ENCODE measurements at places on chromosomes 5 and 9.

DNA sequence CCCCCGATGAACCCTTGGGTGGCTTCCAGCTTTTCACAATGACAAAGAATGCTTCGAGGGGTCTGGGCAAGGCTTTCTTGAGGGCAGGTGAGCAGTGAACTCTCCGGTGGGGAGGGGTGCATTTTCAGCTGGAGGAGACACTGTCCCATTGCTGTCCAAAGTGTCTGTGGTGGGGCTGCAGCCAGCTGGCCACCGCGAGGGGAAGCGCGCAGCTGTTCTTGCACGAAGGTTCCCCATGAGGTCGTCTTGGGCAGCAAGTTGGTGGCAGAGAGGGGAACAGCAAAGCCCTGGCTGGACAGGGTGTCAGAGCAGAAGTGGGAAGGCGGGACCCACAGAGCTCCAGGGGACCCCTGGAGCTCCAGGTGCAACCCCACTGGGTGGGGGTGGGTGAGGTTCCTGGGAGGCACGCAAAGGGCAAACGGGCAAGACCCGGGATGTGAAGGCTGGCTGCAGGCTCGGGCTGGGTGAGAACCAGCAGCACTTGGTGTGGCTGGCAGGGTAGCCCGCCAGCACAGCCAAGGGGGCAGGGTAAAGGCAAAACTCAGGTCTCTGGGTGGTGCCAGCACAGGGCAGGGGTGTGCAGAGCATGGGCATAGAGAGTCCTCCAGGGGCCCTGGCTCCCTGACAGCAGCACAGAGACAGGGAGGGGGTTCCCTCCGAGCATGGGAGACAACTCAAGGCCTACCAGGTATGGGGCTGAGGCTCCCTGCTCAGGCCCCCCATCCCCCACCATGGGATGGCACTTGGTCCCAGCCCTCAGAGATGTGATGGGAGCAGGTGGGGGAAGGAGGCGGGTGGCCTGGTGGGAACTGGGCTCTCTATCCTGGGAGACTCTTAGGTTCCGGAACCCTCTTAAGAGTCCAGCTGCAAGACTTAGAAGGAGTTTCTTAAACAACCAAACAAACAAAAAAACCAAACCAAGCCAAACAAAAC, 26.6 kb downstream of the TSPAN17 start:
- DNase-seq = no peak

- no peak for DNase-seq
These were observed 380.5 kb upstream of the SMC2 start for GRCh38 chr9:103713631-103714030.

GRCh38 chr5:29005386-29005785, 1967.0 kb upstream of the CDH9 start:
- DNase-seq = no peak

- DNase-seq = no peak
These were observed at the start of gene PCDHGA3 for GRCh38 chr5:141343242-141343952. PCDHGA3 (plus strand) TSS chr5:141343829; CDS start chr5:141344034, 205 bp downstream.

DNA sequence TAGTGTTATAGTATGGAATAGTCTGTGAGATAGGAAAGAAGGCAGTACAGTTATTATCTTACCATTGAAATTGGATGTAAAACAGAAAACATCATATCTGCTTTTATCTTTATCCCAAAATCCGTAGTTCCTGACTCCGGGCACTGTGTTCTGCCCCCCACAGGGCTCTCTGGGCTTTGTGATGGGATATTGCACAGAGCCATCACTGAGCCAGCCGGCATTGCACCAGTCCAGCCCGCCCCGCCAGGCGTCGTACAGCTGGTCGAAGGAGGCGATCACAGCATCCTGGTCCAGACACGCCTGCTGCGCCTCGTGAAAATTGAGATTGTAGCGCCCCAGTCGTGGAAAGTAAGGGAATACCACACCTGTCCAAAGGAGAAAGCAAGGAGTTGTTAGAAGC, 76.4 kb downstream of the HAPLN1 start:
- no peak for DNase-seq

DNA sequence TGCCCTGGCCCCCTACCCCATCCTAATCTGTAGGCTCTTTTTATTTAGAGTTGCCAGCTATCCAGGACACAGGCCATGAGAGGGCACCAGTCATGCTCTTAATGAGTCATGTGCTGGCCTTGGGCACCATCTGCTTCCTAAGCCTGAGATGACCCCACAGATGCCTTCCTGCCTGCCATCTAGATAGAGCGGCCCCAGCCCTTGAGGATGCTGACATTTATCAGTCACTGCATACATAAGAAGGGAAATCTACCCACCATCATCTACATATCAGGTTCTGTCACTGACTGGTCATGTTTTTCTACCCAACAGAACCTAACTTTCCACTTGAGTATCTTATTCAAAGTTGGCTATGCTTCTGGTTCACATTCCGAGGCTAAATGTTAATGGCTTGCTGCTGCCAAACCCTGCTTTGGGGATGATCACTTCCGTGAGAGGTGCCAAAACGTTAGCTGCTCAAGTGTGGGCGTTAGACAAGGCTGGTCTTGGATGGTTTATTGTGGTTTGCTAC, 49.9 kb upstream of the TTC23L start:
- no peak for DNase-seq

- no peak for DNase-seq
These were observed 46.1 kb downstream of the DCP2 start for GRCh38 chr5:113022661-113023060.

GRCh38 chr5:51279983-51280706, 103.1 kb upstream of the ISL1 start:
- no peak for DNase-seq

- DNase-seq = no peak
These were observed 1594.2 kb upstream of the CDH9 start for GRCh38 chr5:28632607-28633006.

DNA sequence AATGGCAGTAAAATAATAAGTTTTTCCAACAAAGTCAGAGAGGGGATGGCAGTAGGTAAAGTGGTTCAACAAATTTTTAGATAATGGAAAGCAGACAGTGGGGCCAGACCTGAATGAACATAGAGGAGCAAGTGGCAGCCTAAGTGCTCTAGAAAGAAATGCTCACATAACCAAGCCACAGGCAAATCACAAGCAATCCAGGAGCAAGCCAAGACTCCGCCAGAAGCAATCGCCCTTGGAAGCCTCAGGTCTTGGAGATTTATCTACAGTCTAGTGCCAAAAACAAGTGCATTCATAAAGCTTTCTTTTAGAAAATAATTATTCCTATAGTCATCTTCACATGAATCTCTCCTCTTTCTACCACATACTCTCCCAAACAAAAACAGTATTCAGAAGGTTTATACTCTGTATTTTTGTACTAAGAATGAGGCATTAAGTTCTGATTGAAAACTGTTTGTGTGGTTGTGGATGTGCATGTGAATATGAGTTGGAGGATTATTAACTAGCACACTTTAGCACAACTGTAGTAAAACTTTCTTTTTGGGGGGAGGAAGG, 375.5 kb downstream of the CDH9 start:
- DNase-seq = no peak

- no peak for DNase-seq
These were observed 24.3 kb upstream of the RPS14 start for GRCh38 chr5:150473673-150474358.
